Spleen (tissue), 13 donors: ENCODE measurements at places on chromosomes 3 and 15. TPM values are rescaled to one million over a fixed set of nuclear protein-coding genes. Genes with fewer than 3 reads are reported as not detected.

The CCR8 gene
- 2.1 TPM for total RNA-seq

The GPR176 gene
- 3.2 TPM for total RNA-seq

The MESP1 gene
- 0.26 TPM for total RNA-seq

The GMNC gene
- not detected for total RNA-seq

The SLC12A1 gene
- not detected for total RNA-seq

The XIRP1 gene
- not detected for total RNA-seq

The GPR156 gene
- 0.13 TPM for total RNA-seq

The MNS1 gene
- total RNA-seq: 1.2 TPM

The QTRT2 gene
- 45.8 TPM for total RNA-seq

The CD47 gene
- 132 TPM for total RNA-seq

GRCh38 chr15:60420203-60420716, 22.5 kb upstream of the ANXA2 start:
- no peak for DNase-seq
- H3K4me1 ChIP-seq: peaks cover 21% of the 10 kb centered on the region
- no peak overlapping the region for H3K4me3 ChIP-seq
- no peaks in the 10 kb centered on the region for H3K27me3 ChIP-seq
- no peaks in the 10 kb centered on the region for H3K36me3 ChIP-seq

DNA sequence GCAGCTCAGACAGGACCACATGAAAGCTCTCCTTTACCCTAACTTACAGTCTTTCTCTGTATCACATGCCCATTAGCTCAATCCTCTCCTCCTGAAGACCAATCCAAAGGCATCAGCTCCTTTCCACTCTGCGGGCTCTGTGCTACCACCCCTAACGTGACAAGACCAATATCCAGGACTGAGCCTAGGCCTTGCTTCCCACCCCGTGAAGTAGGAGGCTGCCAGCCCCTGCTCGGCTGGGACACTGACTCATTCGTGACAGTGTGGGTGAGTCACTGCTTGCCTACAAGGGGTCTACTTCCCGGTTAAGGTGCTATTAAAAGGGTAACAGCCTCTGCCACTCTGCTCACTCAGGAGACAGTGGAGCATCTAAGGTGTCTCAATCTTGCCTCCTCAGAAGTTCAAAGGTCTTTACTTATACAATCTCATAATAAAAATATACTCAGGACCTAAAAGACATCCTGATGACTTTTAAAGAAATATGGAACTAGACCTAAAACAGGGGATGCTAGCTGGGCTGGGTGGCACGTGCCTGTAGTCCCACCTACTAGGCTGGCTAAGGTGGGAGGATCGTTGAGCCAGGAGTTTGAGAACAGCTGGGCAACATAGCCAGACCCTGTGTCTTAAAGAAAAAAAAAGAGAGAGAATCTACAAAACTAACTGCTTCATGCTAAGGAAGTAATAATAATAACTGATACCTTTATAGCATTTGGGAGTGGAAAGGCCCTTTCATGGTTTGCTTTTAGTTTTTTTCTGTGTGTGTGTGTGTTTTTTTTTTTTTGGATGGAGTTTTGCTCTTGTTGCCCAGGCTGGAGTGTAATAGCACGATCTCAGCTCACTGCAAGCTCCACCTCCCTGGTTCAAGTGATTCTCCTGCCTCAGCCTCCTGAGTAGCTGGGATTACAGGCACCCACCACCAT, 55.0 kb downstream of the TMEM44 start:
- H3K36me3 ChIP-seq: no peaks in the 10 kb centered on the region
- peaks cover 4% of the 10 kb centered on the region for H3K4me1 ChIP-seq
- H3K27me3 ChIP-seq: no peaks in the 10 kb centered on the region
- no peak overlapping the region for H3K27ac ChIP-seq
- no peak for DNase-seq

GRCh38 chr15:78739206-78739605, 72.1 kb downstream of the ADAMTS7 start:
- no peak overlapping the region for H3K27ac ChIP-seq
- H3K4me1 ChIP-seq: peaks cover 6% of the 10 kb centered on the region
- H3K27me3 ChIP-seq: peaks cover 9% of the 10 kb centered on the region
- H3K36me3 ChIP-seq: no peaks in the 10 kb centered on the region

DNA sequence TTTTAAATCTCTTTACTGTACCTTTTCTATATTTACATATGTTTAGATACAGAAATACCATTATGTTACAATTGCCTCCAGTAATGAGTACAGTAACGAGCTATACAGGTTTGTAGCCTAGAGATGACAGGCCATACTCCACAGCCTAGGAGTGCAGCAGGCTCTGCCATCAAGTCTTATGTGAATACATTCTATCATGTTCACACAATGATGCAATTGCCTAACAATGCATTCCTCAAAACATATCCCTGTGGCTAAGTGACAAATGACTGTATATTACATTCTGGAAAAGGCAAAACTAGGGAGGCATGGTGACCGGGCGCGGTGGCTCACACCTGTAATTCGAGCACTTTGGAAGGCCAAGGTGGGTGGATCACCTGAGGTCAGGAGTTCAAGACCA, 192.4 kb upstream of the IGF1R start:
- H3K4me3 ChIP-seq: no peak overlapping the region
- DNase-seq: no peak
- no peaks in the 10 kb centered on the region for H3K27me3 ChIP-seq

DNA sequence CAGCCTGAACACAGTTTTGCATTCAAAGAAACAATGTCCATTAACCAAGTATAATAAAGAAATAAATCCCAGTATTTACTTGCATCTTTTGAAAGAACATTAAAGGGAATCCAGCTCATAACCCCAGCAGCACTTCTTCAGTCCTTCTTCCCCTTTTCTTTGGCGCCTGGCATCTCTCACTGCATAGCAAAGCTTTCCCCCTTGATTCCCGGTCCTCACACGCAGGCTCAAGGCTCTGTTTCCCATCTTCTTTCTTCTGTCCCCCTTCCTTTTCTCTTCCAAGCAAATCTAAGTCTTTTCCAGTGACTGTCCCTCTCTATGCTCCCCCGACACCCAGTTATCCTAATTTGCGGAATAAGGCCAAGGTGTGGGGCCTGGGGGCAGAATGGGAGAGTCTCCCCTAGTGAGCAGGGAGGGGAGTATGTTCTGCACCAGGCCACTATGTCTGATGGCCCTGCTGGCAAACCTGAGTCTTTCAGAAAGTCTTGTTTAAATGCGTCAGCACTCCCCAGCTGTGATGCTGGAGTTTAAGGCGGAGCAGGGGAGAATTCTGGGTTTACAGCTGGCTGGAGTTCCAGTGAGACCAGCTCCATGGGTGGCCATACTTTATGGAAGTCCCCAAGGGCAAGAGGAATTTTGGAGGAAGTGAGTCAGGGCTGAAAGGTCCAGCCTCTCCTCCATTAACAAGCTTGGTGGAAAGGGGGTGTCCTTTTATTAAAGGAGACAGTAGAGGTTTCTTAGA, 42.1 kb downstream of the GOLGA6A start:
- no peak for DNase-seq
- H3K27ac ChIP-seq: peak overlapping the region; percentile 42
- peaks cover 49% of the 10 kb centered on the region for H3K4me1 ChIP-seq
- H3K4me3 ChIP-seq: no peak overlapping the region
- no peaks in the 10 kb centered on the region for H3K36me3 ChIP-seq

GRCh38 chr3:62882676-62883200, 7.5 kb upstream of the CADPS start:
- H3K36me3 ChIP-seq: no peaks in the 10 kb centered on the region
- no peaks in the 10 kb centered on the region for H3K4me1 ChIP-seq
- no peak for DNase-seq
- no peak overlapping the region for H3K27ac ChIP-seq
- peaks cover 9% of the 10 kb centered on the region for H3K27me3 ChIP-seq

- H3K27me3 ChIP-seq: no peaks in the 10 kb centered on the region
- peak overlapping the region; percentile 6 for H3K4me3 ChIP-seq
- DNase-seq: no peak
- H3K36me3 ChIP-seq: no peaks in the 10 kb centered on the region
- peaks cover 18% of the 10 kb centered on the region for H3K4me1 ChIP-seq
Measured at GRCh38 chr15:75620058-75620820, 5.3 kb downstream of the SNUPN start.

DNA sequence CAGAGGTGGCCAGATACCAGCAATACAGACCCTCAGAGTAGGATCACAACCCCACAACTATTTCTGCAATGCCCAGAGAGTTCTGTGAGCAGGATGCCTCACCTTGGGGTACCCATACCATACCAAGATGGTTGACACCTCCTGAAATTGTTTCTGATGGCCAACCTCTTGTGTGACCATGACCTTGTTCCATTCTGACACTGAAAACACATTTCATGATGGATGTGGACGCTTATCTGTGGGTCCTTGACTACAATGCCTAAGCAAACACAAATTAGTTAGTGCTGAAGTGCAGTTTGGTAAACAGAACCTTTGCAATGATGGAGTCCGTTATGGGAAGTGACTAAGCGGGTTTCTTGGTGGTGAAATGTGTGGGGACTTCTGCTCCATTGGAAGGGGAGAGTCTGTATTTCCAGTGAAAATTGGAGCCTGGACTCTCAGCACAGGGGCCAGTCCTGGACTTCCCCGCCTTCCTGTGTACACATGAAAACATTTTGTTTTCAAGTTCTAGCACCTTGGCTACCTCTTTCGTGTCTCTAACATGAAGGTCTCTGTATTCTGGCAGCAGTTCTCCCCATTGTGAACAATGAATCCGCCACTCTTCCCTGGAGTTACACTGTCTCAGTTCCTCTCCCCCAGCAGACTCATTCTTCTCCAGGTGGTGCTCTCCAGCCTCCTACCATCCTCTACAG, 106.2 kb downstream of the XXYLT1 start:
- H3K4me1 ChIP-seq: peaks cover 48% of the 10 kb centered on the region
- H3K36me3 ChIP-seq: no peaks in the 10 kb centered on the region
- H3K27ac ChIP-seq: no peak overlapping the region
- no peak overlapping the region for H3K4me3 ChIP-seq
